Activated CD8-positive, alpha-beta memory T cell treated with anti-CD3 and anti-CD28 coated beads for 4 hours (primary cell): ENCODE measurements at places on chromosomes 7 and 10.

DNA sequence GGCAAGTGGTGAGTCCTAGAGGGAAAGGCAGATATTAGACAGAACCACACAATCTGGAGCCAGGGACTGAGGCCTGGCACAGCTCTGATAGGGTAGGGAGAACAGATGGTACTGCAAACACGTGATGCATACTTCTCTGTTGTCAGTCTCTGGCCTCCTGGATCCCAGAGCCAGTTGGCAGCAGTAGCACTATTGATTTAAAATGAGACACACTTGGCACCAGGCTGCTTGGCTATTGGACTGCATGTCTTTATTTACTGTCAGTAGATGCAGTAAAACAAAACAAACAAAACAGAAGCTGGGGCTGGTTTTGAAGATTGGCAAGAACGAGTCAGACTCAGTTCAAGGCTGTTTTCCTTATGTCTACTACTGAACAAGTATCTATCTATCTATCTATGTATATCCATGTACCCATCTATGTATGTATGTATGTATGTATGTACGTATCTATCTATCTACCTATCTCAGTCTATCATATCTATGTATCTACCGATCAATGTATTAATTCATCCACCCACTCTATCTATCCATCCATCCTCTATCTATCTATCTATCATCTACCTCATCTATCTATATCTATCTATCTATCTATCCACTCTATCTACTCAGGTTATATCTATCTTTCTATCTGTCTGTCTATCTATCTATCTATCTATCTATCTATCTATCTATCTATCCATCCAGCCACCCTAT lies 23.4 kb upstream of the MGAM2 start:
- no peak for DNase-seq

DNA sequence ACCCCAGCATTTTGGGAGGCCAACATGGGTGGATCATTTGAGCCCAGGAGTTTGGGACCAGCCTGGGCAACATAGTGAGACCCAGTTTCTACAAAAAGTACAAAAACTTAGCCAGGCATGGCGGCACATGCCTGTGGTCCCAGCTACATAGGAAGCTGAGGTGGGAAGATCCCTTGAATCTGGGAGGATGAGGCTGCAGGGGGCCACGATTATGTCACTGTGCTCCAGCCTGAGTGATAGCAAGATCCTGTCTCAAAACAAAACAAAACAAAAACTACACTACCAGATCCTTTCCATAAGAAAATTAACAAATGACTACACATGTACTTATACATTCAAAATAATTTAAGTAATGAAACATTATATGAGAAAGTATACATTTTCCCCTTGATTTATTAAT lies 116.4 kb upstream of the KLF6 start:
- no peak for DNase-seq

- DNase-seq, result no peak
Observed at GRCh38 chr7:78039790-78040776, 241.5 kb downstream of the PHTF2 start.

GRCh38 chr10:95660283-95660682 lies 3.8 kb upstream of the ALDH18A1 start:
- no peak for DNase-seq

DNA sequence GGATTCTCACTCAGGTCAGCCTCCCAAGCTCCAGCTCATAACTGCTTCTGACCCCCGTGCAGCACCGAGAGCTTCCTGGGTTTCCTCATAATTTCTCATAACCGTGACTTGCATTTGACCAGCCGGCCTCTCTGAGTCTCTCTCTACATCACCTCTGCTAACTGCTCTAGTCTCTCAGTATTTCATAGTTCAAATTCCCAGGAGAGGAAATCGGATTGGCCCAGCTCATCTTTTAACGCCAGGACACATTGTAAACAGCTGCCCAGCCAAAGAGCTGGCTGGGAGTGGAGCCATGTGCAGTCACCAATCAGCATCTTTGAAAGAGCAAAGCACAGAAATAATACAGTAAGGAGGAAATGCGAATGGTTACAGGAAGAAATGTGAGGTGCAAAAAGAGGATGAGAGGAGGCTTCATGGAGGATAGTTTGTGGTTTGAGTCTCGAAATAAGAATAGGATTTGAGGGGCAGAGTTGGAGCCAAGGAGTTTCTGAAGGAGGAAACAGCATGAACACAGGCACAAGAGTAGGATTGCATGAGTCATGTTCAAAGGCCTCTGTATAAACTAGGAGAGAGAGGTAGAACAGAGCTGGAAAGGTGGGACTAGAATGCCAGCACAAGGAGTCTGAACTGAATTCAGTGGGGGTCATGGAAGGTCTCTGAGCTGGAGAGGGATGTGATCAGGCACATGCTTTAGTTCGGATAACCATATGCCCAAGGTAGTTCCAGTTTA lies 15.2 kb upstream of the LBX1 start:
- DNase-seq, result no peak

DNA sequence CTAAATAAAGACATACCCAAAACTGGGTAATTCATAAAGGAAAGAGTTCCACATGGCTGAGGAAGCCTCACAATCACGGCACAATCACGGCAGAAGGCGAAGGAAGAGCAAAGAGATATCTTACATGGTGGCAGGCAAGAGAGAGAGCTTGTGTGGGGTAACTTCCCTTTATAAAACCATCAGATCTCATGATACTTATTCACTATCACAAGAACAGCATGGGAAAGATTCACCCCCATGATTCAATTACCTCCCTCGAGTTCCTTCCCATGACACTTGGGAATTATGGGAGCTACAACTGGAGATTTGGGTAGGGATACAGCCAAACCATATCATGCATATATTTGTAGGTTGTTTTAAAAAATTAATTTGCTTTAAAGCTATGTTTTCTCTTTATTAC lies 217.2 kb downstream of the PLXDC2 start:
- no peak for DNase-seq

DNA sequence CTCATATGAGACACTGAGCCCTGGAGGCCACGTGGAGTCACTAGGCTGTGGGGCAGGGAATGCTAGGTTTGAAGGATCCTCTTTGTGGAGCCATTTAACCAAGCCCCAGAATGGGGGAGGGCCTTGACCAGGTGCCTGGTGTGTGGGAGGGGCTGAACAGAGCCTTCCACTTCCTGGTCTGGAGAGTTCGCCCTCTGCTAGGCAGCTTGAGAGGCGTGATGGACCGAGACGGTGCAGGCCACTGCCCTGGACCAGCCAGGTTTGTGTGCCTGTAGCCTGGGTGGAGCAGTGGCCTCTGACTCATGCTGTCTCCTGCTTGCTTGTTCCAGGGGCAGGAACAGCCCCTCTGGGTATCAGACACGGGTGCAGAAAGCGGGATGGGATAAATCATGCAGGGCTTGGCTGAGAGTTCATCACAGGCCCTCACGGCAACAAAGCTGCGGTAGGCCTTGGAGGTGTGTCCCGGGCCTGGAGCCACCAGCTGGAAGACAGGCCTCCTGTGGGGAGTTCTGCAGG lies 27.4 kb downstream of the ADAMTS14 start:
- DNase-seq, result no peak

DNA sequence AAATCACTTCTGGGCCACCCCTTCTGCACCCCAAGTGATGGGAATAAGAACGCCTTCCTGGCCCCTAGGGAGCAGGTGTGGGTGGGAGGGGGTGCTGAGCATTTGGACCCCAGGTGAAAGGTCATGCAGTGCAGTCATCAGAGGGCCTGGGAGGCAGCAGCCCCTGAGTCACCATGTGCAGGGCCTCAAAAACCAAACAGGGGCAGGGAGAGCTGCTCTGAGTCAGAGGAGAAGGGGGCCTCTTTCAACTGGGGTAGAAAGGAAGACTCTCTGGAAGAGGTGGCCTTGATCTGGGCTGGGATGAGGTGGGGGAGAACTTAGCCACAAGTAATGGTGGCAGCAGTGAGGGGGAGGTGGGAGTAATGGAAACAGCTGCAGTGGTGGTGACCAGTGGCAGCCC lies 164.3 kb downstream of the BUB3 start:
- DNase-seq, result no peak

- no peak for DNase-seq
Observed at GRCh38 chr7:105691082-105691679, 109.9 kb upstream of the EFCAB10 start.

GRCh38 chr7:121871188-121871587 lies 1.8 kb upstream of the PTPRZ1 start:
- DNase-seq, result no peak
